ENCODE measurements at places on chromosomes 3 and 15.

DNA sequence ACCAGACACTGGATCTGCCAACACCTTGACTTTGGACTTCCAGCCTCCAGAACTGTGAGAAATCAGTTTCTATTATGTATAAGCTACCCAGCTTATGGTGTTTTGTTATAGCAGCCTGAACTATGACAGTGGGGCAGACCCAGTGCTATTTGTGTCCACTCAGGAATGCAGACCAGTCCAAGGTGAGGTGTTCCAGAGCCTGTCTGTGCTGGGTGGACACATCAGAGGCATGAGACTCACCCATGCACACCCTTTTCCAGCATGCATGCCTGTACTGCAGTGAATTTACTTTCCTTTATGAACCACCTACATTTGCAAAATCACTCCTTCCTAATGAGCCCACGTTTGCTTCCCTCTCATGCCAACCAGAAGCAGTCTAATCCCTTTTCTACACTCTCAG lies 27.6 kb upstream of the DET1 start:
- DNase-seq: no peak

GRCh38 chr15:59360305-59360704 lies 12.4 kb downstream of the MYO1E start:
- DNase-seq: no peak

DNA sequence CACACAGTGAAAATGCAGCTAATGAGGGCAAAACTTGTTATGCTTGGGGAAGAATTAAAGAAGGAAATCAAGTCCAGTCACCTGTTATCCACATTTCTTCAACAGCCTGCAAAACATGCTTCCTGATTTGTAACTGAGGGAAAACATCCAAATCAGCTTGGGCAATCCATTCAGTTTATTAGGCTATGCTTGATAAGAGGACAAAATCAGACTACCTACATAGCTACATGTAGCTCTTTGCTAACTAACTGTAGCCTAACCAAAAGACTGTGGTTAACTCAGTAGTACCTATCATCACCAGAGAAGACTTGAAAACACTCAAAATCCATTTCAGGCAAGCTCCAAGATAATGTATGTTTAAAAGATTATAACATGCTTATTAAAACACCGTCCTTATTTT lies 436.4 kb downstream of the SHQ1 start:
- no peak for DNase-seq

GRCh38 chr3:13069495-13069894 lies 3.7 kb downstream of the IQSEC1 start:
- DNase-seq: peak; percentile 20

GRCh38 chr15:29812384-29812694 lies 9.9 kb downstream of the TJP1 start:
- no peak for DNase-seq

DNA sequence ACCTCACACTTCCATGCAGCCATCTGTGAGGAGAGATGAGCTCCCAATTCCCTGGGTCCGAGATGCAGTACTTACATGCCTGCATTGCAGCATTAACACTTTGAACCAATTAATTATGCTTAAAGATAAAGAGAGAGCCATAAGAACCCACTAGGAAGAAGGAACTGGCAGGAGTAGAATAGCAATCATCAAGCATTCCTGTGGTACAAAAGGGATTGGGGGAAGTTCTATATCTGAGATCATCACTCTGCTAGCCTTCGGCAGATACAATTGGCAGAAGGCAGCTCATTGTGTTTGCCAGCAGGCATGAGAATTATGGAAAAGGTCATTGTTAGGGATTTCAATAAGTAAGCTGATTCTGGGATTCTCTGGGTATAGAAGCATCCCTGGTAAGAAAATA lies 891.4 kb downstream of the NTRK3 start:
- no peak for DNase-seq

DNA sequence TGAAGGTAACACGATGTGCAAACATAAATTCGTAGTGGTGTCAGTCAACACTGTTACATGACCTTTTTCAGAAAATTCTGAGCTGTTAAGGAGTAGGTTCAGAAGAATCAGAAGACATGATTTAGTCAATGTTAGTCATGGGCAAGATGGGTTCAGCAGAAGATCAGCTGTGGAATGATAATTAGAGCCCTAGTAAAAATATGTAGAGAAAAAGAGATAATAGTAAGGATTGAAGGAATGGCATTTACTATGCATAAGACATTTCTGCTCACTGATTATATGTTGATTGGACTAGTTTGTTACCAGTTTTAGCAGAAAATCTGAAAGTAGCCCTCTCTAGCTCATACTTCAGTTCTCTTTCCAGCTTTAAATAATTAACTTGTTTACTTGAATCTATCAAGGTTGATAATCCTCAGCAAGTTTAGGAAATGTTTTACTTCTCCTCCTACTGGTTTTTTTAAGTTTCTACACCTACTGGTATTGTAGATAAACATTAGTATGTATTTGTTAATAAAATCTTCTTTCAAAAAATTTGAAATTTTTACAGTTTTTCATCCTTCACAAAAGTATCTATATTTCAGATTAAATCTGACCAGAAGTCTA lies 98.6 kb downstream of the ALCAM start:
- DNase-seq: no peak

DNA sequence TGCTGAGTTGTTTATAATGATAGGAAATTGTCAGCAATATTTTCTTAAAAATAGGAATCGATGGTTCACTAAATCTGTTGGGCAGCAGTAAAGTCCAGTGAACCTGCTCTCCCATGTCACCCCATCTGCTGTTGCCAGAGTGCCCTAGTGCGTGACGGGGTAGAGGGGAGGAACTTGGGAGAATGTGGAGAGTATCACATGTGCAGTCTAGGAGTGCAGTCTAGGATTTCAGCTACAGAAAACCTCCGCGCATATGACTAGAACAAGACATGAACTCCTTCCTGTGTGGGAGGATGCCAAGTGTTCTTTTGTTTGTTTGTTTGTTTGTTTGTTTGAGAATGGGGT lies 74.6 kb upstream of the ACAD9 start:
- DNase-seq: no peak

GRCh38 chr15:84844964-84845363 lies 27.8 kb downstream of the ALPK3 start:
- DNase-seq: no peak

DNA sequence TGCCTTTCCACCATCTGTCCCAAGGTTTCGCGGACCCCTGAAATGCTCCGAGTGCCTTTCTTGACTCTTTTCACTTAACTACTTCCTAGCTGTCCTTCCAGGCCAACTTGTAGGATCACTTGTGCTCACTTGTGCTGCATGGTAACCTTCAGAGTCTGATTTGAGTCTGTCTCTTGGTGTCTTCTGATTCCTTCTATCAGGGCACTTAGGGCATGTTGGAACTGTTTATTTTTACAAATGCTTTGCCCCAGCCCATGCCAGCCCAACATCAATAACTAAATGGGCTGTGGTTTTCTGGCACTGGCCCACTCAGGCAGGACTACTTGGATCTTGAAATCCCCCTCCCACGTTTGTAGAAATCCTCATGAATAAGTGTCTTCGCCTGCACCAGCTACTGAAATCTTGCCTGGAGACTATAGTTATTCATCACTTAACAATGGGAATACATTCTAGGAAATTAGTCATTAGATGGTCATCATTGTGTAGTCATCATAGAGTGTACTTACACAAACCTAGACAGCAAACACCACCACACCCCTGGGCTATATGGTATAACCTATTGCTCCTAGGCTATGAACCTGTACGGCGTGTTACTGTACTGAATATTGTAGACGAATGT lies 123.1 kb upstream of the STRIT1 start:
- no peak for DNase-seq

- DNase-seq: no peak
Observed at GRCh38 chr15:52094811-52095584, 17.6 kb downstream of the BCL2L10 start.

GRCh38 chr3:60153221-60153999 lies 1097.8 kb downstream of the FHIT start:
- DNase-seq: no peak

DNA sequence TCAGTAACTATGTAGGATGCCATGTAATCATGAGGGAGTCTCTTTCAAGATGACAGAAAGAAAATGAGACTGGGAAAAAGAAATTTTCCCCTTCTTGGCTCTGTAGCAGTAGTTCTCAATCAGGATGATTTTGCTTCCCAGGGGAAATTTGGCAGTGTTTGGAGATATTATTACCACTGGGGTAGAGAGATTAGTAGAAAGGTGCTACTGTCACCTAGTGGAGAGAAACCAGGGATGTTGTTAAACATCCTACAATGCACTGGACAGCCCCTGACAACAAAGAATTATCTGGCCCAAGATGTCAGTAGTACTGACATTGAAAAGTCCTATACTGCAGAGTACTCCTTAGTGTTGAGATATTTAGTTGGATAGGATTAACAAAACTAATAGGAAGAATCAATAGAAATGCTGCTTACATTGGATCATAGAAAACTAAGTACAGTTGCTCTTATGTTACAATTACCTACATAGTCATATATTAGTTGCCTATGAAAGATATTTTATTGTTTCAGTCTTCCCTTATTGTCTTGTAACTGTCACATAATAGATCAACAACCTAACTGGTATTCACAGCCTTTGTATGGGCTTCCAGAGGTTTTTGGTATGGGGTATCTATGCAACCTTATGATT lies 433.3 kb downstream of the RAP2B start:
- DNase-seq: no peak

- no peak for DNase-seq
Observed at GRCh38 chr15:98668566-98669308, 20.4 kb downstream of the IGF1R start.

- DNase-seq: no peak
Observed at GRCh38 chr3:149430216-149430615, 44.3 kb upstream of the TM4SF4 start.

GRCh38 chr3:149366031-149366430 lies 11.4 kb downstream of the TM4SF1 start:
- DNase-seq: no peak

- no peak for DNase-seq
Observed at GRCh38 chr15:89743594-89743993, 7.5 kb downstream of the MESP1 start.

GRCh38 chr3:125179143-125179883 lies 33.2 kb downstream of the SLC12A8 start:
- no peak for DNase-seq

Data from stimulated activated CD8-positive, alpha-beta memory T cell treated with anti-CD3 and anti-CD28 coated beads, Interleukin-4, amount 100 ng/mL, for 4 hours (primary cell).